Forelimb muscle (tissue), 1 donor: ENCODE measurements at places on chromosomes 1 and 21.

DNA sequence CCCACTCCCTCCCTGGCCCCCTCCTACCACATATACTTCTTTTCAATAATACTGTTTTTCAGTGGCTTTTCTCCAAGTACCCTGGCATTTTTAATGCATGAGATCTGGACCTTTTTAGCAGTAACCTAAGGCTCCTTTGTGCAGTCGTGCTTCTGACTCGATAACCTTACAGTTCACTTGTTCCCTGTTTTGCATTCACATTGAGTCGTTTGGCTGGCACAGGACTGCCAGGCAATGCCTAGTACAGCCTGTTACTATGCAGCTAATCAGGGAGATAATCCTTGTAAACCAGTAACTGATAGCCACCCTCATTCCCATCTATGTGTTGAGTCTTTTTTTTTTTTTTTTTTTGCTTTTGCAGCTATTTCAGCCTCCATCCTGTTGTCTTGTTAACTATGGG lies 3.7 kb downstream of the ATP1B1 start:
- DNase-seq, result no peak

- no peak for DNase-seq
These were observed 14.6 kb upstream of the PADI1 start for GRCh38 chr1:17190010-17190995.

DNA sequence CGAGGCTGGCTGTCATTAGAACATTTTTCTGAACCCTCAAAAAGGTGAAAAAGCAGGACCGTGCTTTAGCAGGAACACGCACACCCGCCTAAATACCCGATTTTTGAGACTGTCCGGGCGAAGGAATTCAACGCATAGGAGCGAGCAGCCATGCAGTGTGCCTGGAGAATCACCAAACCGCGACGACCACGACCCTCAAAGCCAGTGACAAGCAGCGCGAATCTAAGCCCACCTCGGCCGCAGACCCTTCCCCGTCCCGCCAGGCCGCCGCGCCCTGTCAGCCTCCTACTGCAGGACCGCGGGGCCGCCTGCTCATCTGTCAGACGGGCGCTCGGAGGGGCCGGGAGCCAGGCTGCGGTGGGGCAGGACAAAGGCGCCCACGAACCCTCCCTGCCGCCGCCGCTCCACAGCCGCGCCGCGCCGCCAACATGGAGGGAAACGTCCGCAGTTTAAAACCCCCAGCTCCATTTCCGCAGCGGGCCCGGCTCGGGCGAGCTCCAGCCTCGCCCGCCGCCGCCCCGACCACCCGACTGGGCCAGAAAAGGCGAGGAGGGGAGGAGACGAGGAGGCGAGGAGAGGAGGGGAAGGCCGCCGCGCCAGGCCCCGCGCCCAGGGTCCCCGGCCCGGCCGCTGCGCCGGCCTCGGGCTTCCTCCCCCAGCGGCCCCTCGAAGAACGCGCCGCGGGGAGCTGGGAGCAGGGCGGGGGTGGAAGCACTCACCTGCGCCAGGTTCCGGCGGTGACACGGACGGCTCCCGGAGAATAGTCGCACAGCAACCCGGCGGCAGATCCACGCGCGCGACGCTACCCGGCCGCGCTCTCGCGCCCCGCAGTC lies at the start of gene LBR:
Gene LBR, minus strand, starts transcription at position 804 of the 833 bp plus-strand sequence. CDS start 3,963 bp downstream, outside the sequence.
- DNase-seq, result no peak

DNA sequence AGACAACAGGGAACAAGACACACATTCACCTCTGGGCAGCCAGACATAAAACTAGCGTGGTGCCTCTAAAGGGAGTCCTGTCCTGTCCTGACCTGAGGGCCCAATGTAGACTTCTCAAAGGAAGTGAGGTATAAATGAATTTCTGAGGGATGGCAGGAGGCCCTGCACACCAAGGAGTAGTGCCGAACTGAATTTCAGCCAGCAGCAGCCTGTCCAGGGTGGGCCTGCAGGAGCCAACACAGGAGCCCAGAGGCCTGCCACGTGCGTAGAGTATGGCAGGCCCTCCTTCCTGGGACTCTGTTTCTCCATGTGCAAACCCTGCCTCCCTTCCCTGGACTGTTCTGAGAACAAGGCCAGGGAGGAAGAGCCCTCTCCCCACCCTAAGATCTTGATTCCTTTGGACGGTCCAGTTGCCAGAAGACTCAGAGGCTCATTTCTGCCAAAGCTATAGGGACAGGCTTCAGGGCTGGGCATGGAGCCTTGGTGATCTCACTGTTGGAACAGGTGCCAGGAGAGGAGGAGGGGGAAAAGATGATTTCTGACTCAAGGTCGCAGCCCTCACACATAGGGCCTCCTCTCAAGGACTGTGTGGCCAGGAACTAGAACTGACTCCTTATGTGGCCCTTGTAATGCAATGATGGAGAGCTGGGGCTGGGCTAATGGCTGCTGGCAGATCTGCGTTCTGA lies 1.8 kb upstream of the FABP3 start:
- peak; percentile 73 for DNase-seq

GRCh38 chr1:165116171-165116570 lies 240.3 kb downstream of the LMX1A start:
- no peak for DNase-seq

DNA sequence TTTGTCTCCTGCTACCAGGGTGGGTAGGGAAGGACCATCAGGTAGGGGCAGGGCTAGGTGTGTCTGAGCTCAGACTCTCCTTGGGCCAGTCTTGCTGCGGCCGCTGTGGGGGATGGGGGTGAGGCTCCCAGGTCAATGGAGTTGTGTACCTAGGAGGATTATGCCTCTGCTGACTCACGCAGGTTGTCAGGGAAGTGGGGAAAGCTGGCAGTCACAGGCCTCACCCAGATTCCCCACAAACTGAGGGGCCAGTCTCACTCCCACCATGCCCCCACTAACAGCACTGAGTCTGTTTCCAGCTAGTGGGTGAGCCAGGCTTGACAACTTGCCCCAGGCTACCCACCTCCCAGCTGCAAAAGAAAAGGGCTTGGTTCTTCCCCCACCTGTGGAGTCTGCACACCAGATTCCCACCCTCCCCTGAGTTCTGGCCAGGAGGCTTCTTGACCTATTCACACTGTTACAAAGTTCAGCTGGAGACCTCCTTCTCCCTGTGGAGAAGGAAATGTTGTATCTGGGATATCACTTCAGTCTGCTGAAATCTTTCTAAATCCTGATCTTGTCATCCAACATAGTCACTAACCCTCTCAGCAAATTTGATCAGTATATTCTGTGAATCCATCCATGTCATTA lies 69.2 kb upstream of the GJA8 start:
- no peak for DNase-seq

DNA sequence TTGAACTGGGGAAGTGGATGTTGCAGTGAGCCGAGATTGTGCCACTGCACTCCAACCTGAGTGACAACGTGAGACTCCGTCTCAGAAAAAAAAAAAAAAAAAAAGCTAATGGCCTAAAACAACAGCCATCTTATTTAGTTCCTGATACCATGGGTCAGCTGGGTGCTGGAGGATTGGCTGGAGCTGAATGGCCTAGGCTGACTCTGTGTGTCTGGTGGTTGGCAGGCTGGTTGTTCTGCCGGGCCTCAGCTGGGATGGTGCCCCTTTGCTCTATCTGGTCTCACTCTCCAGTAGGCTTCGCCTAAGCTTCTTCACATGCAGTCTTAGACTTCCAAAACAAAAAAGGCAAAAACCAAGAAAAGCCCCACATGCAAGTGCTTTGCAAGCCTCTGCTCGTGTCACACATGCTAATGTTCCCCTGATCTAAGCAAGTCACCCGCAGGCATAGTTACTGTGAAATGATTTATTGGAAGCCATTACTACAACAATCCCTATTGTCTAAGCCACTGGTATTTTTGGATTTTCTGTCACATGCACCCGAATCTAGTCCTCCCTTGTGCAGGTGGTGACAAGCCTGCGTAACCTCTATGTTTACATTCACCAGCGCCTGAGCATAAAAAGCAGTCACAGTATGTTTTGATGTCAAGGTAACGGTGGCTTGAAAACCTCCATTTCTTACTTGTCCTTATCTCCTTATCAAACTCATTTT lies 39.6 kb upstream of the KANK4 start:
- no peak for DNase-seq

DNA sequence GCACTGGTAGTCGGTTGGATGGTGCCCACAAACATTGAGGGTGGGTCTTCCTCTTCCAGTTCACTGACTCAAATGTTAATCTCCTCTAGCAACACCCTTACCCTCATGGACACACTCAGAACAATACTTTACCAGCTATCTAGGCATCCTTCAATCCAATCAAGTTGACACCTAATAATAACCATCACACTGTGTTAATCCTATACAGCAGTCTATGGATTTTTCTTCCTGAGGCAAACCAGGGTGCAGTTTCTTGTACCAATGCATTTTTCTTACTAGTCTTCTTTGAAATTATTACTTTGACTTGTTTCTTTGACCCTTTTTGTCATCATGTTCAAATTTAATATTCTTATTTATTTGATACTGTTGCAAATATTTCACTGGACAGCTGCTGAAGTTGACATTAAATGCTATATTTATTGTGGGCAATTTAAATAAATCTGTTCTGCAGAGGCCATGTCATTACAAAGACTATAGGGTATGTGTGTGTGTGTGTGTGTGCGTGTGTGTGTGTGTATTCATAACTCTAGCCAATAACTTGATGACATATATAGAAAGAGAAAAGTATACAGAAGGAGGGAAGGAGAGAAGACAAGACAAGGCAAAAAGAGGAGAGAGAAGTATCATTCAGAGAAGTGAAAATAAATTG lies 884.8 kb upstream of the NEGR1 start:
- DNase-seq, result no peak

DNA sequence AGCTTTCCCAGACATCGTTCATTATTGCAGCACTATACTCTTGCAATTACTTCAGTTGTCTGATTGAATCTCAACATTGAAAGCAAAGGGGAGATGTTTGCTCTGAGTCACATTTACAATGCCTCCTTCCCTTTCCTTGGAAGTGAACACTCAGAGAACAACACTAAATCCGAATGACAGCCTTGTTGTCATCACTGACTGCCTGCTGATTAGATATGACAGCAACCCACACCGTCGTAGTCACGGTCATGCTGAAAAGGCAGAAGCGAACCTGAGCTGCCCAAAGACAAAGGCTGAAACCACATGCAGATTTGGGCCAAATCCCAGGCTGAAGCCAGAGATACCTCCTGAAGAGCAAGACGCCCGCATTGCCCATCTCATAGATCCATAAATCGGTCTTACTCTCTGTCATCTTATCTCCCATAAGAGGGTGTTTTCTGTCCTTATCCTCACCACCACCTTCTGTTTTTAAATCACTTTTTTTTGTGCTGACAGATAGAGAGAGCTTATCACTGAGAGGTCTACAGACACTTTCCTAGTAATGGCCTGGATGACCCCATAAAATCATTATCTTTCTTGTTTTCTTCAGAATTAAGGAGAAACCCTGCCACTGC lies 47.5 kb downstream of the TMCO4 start:
- no peak for DNase-seq

DNA sequence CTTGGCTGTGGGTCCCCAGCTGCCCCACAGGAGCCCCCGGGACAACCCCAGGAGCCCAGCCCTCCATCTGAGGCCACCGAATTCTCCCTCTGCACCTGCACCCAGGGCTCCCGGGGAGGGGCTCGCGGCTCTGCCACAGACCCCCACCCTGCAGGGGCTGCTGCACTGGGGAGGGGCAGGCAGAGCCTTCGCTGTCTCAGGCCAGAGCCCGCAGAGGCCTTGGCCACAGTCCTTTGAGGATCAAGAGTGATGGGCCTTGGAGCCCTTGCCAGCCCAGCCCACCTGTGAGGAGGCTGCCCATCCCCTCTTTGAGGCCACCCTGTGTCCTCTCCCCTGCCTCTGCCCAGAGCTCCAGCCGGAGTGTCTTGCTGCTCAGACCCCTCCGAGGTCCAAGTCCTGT lies 6.5 kb downstream of the PERM1 start:
- no peak for DNase-seq

GRCh38 chr1:54310439-54311328 lies 95.5 kb downstream of the SSBP3 start:
- no peak for DNase-seq

DNA sequence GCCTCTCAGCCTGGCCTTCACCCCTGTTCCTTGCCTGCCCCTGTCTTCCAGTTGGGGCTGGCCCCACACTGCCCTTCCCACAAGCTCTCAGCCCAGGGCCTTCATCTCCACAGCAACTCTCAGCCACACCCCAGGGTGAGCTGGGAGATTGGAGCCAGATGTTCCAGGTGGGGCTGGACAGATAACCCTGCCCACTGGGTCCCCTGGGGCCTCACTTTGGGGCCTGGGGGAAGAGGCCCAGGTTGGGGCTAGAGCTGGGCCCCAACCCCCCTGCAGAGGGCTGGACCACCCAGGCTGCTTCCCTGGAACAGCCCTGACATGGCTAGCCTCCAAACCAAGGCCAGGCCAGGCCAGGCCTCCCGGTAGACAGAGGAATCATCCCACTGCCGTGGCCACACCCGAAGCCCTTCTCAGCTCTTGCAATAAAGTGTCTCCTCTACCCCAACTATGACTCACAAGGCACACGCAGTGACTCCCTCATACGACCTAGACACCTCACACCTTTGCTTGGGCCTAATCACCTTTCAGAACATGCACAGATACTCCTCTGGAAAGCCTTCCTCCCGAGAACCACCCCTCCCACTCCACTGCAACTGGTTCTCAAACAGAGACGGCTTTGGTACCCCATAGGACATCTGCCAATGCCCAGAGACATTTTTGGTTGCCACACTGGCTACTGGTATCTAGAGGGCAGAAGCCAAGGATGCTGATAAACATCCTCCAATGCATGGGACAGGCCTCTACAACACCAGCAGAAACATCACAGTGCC lies 22.2 kb downstream of the SLC2A1 start:
- no peak for DNase-seq
